ENCODE measurements at places on chromosomes 5 and 9. TPM values are rescaled to one million over a fixed set of nuclear protein-coding genes. Genes with fewer than 3 reads are reported as not detected.

C7 gene
- total RNA-seq, result not detected

OR1L6 gene
- total RNA-seq, result not detected

PIP5KL1 gene
- 2.9 TPM for total RNA-seq

GRCh38 chr9:18786911-18787650 is 245.9 kb downstream of the SAXO1 start:
- DNase-seq, result no peak

DNA sequence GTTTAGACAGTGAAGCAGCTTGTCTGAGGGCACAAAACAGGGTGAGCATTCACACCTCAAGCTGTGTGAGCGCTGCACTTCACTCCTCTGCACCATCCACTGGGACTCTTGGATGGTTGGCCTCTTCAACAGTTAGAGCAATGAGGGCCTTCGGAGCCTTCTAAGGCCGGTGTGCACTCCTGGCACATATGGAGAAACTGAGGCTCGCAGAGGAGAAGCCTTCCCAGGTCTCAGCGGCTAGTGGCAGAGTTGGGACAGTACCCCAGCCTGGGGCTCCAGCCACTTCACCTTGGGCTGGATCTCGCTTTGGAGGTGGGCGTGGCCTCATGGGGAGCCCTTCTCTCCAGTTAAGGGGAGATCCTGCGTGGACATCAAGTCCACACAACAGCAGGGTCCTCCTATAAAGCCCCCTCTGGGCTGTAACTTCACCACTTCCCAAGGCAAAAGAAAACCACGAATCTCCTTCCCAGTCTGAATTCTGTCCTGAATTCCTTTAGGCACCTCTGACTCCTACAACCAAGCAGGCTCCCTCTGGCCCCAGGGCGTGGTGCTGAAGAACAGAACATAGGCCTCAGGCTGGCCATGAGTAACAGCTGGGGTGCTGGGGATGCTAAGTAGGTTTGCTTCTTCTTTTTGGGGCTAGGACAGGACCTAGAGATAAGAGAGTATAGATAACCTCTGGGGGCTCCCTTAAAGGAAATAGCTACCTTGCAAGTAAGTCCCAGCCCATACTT is 30.5 kb upstream of the CSF1R start:
- peak; percentile 83 for DNase-seq

GRCh38 chr5:156722358-156722757 is 127.7 kb upstream of the PPP1R2B start:
- DNase-seq, result no peak

GRCh38 chr9:121304707-121305106 is 36.7 kb downstream of the GSN start:
- no peak for DNase-seq

DNA sequence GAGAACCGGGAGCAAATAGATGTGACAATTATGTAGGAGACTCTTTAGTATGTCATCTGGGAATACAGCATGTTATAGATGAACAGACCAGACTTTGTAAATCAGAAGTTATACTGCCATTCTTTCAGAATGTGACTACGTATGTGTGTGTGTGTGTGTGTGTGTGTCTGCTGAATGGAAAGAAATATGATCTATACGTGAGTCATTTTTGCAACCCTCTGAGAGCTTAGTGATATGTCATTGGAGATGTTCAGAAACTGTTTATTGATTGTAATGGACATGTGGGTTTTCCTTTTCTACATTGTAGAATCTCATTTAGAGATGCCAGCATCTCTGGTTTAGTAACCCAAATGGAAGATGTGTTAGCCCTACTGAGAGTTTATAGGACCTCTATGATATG is 731.5 kb downstream of the TLE1 start:
- no peak for DNase-seq
